ENCODE measurements at places on chromosomes 11 and 22.

GRCh38 chr11:32108576-32108975 is 17.7 kb downstream of the RCN1 start:
- no peak for DNase-seq

DNA sequence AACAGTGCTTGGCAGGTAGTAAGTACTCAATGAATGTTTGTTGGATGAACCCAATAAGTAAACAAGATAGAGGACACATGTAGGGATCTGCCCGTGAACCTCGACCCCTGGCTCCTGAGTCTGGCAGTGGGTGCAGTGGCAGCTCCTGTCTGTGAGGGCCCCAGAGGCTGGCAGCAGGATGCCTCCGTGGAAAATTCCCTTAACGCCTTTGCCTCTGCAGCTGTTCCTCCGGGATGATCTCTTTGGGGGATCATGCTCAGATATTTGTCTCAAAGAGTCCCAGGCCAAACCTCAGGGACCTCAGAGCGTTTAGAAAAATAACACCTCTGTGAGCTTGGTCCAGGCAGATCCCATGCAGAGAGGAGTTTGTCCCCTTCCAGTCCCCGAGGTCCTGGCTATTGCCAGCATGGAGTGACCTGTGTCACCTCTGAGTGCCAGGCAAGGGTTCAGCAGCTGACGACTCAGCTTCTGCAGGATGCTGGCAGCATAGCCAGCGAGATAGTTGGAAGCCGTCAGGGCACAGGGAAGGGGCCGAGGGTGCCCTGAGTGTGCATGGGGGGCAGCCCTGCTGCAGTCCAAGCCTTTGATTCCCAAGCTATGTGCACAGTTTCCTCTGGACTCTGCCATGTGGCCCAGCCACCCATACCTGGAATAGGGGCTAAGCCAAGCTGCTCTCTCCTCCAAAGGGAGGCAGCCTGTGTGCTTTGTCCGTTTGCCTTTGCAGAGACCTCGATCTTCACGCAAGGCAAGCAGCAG is 613 bp upstream of the MCHR1 start:
- DNase-seq, result no peak

- no peak for DNase-seq
These were observed 53.9 kb upstream of the RCE1 start for GRCh38 chr11:66789097-66789890.

DNA sequence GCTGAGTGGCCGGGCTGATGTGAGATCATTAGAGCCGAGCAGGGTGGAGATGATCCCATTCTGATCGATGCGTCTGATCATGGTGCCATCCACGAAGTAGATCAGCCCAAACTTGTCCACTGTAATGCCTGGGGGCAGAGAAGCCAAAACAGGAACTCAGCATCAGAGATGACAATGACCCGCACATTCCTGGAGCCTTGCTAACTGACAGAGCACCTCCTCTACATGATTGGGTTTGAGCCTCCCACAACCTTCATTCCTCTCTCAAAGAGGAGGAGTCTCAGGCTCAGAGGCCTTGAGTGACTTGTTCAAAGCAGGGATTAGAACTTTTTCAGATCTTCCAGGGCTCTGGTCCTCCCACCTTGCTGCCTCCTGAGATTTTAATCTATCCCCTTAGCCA is 133.7 kb upstream of the NARS2 start:
- DNase-seq, result no peak

DNA sequence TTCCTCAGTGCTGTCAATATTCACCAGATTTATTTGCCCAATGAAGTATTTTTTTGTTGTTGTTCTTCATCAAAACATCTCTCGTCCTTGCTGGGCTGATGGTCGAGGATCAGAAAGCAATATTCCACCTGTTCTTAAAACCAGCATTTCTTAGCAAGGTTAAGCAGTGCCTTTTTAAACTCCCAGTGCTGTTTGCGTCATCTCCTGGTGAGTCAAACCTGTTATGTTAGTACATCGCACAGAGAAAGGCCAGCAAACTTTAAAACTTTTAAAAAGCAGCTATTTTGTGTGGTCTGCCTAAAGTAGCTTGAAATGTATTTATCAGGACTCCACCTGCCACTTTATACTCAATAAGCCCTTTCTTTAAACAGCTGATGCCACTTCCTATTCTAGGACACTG is 802.0 kb downstream of the KCNA4 start:
- no peak for DNase-seq

DNA sequence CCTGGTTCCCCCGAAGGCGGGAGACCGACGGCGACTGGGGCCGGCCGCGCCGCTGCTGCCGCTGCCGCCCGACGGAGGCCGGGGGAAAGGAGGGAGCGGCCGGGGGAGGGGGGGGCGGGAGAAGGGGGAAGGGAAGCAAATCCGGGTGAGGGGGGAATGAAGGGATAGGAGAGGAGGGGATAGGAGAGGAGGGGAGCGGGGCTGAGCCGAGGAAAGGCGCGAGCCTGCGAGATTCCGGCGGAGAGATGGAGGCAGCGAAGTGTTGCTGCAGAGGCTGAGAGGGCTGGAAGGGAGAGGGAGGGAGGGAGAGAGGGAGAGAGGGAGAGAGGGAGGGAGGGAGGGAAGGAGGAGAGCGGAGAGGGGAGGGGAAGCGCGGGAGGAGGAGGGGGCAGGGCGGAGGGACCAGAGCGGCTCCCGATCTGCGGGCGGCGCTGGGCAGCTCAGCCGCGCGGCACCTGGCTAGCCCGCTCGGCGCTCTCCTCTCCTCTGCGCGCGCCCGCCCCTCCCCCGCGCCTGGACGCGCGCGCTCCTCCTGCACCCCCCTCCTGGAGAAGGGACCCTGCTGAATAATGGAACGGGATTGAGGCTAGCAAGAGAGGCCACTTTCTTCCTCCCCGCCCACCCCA is 52.3 kb downstream of the SLC22A12 start:
- no peak for DNase-seq

- peak; percentile 67 for DNase-seq
These were observed at the start of gene BRD1 for GRCh38 chr22:49827853-49828598. Gene BRD1, minus strand, starts transcription at chr22:49827873. Its CDS starts 3,556 bp downstream, at chr22:49824317.

DNA sequence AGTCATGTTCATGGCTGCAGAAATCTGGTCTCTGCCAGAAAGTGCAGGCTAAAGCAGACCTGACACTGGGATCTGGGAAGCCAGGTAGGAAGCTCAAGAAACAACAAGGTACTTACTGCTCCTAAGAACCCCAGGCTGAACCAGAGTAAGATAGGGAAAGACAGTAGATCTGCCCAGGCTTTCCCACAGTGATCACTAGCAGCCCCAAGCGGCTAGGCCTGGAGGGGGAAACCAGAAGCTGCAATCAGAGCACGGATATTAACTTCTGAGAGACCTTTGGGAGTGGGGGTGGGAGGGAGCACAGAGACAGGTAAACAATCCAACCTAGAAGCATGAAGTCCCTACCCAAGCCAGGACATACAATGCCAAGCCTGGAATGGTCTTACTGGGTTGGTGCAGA is 135.2 kb upstream of the C11orf58 start:
- no peak for DNase-seq

DNA sequence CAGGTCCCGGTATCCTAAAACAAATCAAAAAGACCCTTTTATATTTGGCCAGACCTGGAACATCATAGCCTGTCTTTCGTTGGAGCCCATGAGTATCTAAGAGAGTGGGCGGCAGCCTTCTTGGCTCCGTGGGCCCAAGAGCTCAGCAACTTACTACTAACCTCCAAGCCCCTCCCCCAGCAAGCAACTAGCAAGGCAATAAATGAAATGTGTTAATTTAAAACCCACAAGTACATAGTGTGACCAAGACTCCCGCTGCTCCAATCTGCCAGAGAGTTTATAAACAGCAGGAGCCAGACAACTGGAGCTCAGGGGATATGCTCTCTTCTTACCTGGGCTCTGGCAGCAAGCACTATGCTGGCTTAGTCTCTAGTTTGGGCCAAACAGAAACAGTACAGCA is 40.8 kb upstream of the CYP2D6 start:
- no peak for DNase-seq

- DNase-seq, result no peak
These were observed 125.9 kb downstream of the CCDC81 start for GRCh38 chr11:86500500-86501140.

DNA sequence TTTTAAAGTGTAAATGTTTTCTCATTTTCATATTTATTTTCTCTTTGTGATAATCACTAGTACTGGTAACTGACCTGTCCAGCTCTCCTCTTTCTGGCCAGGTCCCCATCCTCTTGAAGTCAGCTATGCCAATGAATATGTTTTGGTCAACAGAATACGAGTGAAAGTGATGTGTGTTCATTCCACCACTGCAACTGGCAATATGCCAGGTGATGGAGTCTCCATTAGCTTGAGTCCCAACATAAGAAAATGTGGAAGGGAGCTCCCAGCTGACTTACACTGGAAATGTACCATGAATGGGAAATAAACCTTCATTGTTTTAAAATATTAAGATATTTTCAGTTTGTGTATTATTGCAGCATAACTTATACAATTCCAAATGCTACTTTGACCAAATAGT is 75.8 kb downstream of the CCDC34 start:
- no peak for DNase-seq

DNA sequence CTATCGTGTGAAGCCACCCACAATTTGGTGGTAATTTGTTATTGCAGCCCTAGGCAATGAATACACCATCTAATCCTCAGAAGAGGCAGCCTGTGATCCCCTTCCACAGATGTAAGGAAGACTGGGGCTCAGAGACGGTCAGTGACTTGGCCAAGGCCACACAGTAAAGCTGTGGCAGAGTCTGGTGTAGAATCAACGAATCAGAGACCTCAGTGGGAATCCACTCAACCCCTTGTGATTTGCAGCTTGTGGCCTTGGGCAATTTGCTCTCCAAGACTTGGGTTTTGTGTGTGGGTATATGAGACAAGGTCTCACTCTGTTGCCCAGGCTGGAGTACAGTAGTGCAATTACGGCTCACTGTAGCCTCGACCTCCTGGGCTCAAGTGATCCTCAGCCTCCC is 1.9 kb downstream of the LGALS2 start:
- no peak for DNase-seq

- no peak for DNase-seq
These were observed 142.5 kb upstream of the TEAD1 start for GRCh38 chr11:12531681-12532080.

GRCh38 chr11:18171377-18172000 is 1.1 kb upstream of the MRGPRX4 start:
- no peak for DNase-seq

DNA sequence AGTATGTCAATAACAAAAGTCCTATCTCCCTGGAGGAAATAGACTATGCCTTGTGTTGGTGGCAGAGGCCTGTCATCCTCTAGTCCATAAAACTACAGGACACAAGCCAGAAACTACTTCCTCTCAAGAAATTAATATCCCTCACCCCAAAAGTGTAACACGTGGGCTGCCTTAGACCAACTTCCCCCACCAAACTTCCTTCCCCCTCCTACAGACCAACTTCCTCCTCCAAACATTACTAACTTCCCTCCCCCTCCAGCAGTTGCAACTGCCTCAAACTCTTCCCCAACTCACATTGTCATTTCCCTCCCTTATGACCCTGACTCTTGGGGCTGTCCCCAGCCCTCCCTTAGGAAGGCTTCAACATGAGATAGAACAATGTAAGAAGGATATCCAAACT is 6.3 kb downstream of the OR52K2 start:
- DNase-seq, result no peak

DNA sequence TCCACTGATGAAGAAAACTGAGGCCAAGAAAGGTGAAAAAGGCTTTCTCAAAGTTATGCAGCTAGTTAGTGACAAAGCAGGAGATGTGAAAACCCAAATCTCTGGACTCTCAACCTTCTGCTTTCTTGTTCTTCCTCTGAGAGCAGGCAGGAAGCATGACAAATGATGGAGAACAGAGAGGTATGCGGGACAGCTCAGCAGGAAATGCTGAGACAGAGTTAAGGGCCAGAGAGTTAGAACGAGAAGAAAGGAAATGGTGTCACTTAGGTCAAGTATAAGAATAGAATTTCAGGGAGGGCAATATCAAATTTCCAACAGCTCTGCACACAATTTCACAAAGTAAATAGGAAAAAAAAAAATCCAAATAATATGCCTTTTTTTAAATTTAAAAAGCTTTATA is 67.6 kb upstream of the ARHGAP42 start:
- no peak for DNase-seq

- DNase-seq, result no peak
These were observed 24.8 kb upstream of the MYOD1 start for GRCh38 chr11:17694494-17695110.

- no peak for DNase-seq
These were observed 67.0 kb downstream of the PPP6R3 start for GRCh38 chr11:68527585-68527984.

GRCh38 chr11:70078781-70079616 is 882 bp downstream of the ANO1 start:
- DNase-seq, result no peak

- DNase-seq, result no peak
These were observed 99.0 kb upstream of the ALX4 start for GRCh38 chr11:44408711-44409470.

DNA sequence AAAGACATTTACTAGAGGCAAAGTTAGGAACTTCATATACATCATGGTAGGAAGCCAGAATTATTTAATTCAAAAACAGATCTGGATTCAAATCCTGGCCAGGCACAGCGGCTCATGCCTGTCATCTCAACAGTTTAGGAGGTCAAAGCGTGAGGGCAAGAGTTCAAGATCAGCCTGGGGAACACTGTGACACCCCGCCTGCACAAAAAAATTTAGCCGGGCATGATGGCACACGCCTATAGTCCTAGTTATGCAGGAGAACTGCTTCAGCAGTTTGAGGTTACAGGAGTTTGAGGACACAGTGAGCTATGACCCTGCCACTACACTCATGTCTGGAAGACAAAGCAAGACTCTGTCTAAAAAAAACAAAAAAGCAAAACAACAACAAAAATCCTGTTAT is 8.9 kb downstream of the MRTFA start:
- DNase-seq, result no peak

- no peak for DNase-seq
These were observed 149.6 kb downstream of the METTL15 start for GRCh38 chr11:28257761-28258160.

DNA sequence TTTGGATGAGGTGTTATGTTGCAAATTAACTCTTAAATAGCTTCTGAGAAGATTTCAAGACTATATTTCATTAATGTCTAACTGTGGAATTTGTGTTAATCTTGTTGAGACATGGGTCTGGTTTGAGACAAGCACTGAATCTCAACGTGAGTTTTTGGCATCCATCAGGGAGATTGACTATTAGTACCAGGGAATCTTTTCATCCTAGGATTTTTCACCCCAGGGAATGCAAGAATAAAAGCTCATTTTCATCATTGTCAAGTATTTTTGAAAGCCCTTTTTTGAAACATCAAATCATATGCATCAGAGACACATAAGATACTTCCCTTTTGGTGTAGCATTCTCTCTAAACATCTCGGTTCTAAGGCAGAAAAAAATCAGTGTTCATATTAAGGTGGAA is 19.5 kb downstream of the OR5T2 start:
- DNase-seq, result no peak

- DNase-seq, result no peak
These were observed 673 bp upstream of the PANX2 start for GRCh38 chr22:50169774-50170341.

GRCh38 chr11:9748361-9748970 is 84.6 kb downstream of the SWAP70 start:
- no peak for DNase-seq

DNA sequence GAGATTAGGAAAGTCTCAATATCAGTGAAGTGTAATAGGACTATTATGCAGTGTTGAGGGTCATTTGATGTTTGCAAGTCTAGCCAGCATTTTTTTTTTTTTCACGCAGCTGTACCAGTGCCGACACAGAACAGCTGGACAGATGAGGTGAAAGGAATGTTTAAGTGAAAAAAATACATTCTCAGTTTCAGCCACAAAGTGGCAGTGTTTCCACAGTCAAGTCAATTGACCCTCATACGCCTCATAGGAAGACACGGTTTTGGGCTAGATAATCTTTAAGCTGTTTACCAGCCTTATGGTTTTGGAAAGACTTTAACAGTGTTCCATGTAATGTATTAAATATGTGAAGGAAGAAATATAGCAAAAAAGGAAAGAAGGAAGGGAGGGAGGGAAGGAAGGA is 349.9 kb upstream of the ANO3 start:
- DNase-seq, result no peak
